ENCODE measurements at places on chromosomes 13 and 19.

GRCh38 chr19:41707871-41708371, 505 bp upstream of the CEACAM5 start:
- DNase-seq, result no peak

DNA sequence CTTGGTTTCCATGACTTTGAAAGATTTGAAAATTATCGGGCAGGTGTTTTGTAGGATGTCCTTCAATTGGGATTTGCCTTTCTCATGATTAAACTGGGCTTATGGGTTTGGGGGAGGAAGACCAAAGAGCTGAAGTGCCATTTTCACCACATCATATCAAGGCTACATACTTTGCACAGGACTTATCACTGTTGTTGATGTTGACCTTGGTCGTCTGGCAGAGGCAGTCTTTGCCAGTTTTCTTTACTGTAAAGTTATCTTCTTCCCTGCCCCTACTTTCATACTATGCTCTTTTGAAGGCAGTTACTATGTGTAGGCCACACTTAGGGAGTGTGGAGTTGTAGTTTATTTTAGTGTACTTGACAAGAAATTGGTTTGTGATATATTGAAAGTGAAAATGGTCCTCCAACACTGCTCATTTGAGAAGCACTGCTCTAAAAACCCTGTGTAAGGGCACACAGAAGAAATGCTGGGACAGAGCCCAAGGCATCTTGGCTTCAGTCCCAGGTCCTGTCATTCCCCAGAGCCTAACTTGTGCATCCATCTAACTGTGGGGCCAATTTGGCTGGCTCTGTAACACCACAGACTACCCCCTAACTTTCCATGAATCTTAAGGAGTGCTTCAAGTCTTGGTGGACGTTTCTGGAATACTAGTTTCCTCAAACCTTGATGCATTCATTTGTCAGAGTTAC, 384.9 kb downstream of the KCNRG start:
- no peak for DNase-seq

- peak; percentile 43 for DNase-seq
These were observed 10.5 kb upstream of the B3GNT3 start for GRCh38 chr19:17784201-17785008.

DNA sequence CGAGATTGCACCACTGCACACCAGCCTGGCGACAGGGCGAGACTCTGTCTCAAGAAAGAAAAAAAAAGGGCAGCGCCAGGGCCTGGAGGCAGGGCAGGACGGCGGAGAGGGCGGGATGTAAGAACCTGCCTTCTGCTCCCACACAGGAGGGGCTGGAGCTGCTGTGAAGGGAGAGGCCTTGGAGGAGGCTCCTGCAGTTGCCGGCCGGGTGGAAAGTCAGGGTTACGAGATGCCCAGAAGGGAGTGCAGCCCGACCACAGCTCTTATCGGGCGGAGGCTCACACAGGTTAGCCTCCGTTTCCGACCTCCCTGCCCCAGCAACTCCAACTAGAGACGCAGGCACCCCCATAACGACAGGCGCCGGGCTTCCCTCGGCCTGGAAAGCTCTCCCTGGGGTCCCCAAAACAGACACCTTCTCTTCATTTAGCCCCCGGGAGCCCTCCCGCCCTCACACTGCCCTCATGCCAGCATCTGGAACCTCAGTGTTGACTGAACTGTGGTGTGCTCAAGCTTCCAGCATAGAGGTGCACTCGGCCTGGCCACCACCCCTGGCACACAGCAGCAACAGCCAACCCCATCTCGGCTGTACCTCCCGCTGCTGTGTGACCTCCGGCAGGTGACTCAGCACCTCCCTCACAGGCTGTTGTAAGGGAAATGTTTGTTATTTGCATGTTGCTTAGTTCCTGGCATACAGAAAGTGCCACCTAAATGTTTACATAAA, 1.4 kb downstream of the PLPP2 start:
- DNase-seq, result peak; percentile 27

- DNase-seq, result no peak
These were observed 1403.5 kb downstream of the PCDH9 start for GRCh38 chr13:65826657-65827056.

- no peak for DNase-seq
These were observed 95.1 kb downstream of the KDM4B start for GRCh38 chr19:5063873-5064645.

DNA sequence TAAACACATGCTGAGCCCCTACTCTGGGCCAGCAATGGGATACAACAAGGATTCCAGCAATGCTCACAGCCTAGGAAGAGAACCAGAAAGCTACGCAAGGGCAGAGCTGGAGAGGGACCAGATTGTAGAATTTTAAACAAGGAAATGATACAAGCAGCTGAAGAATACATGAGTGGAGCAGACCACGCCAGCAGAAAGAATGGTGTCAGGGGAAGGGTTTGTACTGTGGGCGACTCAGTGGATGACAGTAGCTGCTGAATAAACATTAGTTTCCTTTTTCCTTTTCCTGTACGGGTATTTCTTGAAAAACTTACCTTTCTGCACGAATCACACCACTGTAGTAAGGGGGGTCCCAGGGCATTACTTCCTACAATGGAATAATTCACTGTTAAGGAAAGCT, 30.7 kb downstream of the MIPEP start:
- no peak for DNase-seq

DNA sequence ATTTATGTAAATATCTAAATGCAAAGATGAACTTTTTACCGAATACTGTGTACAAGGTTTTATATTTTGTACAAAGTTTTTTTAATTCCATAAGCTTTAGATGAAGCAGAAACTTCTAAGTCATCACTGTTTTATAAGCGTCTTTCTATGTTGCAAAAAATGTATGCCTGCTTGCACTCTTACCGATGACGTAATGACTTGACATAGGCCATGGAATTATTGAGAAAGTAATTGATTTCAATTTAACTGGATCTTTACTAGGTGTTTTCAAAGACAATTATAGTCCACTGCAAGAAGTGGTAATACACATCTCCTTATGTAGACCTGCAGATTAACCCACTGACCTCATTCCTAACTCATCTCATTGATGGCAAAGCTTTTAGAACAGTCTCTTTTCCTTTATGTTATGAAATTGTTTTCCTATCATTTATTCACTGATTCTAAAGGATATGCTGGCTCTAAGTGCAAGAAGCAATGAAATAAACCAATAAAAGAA, 10.4 kb downstream of the DACH1 start:
- DNase-seq, result no peak

- no peak for DNase-seq
These were observed 28.4 kb upstream of the GPR183 start for GRCh38 chr13:99335603-99336002.

GRCh38 chr19:27748551-27749152, 1464.3 kb downstream of the UQCRFS1 start:
- DNase-seq, result no peak

Measured in stimulated activated CD8-positive, alpha-beta memory T cell treated with anti-CD3 and anti-CD28 coated beads, Interleukin-15, amount 100 ng/mL, for 48 hours (primary cell).